ENCODE measurements at places on chromosomes 4 and X.
A peak's percentile ranks its signal among the peaks of the same experiment; 100 is the strongest.

DNA sequence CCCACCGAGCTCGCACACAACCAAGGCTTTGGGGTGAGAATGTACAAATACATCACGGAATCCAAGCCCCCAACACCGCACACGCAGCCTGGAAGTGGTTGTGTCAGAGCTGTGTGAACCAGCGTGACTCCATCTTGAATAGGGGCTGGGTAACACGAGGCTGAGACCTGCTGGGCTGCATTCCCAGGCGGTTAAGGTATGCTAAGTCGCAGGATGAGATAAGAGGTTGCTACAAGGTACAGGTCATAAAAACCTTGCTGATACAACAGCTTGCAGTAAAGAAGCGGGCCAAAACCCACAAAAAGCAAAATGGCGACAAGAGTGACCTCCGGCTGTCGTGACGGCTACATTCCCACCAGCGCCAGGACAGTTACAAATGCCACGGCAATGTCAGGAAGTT lies 258.4 kb downstream of the DHRSX start:
- DNase-seq, result no peak

GRCh38 chr4:145523117-145523516 lies 41.5 kb downstream of the SMAD1 start:
- DNase-seq, result no peak

DNA sequence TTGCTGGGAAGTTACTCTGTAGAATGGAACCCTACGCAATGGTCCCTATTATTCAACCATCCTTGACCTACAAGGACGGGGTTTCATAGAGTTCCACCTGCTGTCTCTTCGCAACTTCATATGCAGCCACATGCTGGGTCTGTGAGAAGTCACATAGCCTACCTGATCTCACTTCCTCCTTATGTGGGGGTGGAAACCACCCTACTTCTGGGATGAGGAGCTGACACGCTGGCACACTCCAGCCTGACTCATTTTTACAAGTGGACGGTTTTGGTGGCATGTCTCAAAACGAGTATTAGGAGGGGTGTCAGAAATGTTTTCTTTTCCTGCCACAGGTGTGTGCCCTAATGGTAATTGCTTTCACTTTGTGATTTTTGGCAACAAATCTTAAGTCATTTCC lies 36.8 kb upstream of the ARSD start:
- no peak for DNase-seq

- DNase-seq, result no peak
Observed at GRCh38 chrX:1491851-1492349, 39.2 kb upstream of the ASMTL start.

DNA sequence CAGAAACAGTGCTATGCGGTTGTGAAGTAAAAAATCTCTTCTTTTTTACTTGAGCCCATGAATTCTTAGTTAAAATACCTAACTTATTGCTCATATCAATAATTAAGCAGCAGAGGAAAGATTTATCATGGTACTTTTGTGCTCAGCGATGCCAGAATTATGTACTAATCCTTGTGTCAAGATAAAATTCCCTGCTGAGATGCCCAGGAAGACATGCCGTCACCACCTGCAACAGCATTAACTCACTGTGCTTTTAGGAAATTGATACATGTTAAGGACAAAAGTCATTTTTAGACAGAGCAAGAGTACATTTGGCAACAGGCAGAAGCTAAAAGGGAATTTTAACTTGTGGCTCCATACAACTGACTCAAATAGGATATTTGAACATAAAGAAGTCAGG lies 138.9 kb downstream of the NPNT start:
- DNase-seq, result no peak

DNA sequence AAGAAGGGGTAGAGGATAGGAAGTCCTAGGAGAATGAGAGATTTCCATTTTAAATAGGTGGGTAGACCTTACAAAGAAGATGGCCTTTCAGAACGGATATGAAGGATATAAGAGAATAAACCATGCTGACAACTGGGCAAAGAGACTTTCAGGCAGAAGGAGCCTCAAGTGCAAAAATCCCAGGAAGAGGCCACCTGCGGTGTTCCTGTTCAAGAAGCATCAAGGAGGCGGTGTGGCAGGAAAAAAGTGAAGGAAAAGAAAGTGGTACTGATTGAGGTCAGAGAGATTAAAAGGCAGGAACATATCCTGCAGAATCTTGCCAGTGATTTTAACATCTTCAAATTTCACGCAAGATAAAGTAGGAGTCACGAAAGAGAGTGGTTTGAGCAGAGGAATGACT lies 172.0 kb downstream of the FSTL5 start:
- DNase-seq, result no peak

GRCh38 chrX:133365871-133366611 lies 49.2 kb downstream of the GPC4 start:
- DNase-seq, result no peak

GRCh38 chrX:101108284-101108683 lies 10.3 kb downstream of the CENPI start:
- no peak for DNase-seq

- DNase-seq, result no peak
Observed at GRCh38 chr4:115851918-115852766, 738.7 kb upstream of the NDST4 start.

GRCh38 chrX:19682712-19683331 lies 167.5 kb upstream of the MAP3K15 start:
- DNase-seq, result peak; percentile 15

GRCh38 chr4:73415807-73416238 lies 11.7 kb downstream of the ALB start:
- DNase-seq, result no peak

DNA sequence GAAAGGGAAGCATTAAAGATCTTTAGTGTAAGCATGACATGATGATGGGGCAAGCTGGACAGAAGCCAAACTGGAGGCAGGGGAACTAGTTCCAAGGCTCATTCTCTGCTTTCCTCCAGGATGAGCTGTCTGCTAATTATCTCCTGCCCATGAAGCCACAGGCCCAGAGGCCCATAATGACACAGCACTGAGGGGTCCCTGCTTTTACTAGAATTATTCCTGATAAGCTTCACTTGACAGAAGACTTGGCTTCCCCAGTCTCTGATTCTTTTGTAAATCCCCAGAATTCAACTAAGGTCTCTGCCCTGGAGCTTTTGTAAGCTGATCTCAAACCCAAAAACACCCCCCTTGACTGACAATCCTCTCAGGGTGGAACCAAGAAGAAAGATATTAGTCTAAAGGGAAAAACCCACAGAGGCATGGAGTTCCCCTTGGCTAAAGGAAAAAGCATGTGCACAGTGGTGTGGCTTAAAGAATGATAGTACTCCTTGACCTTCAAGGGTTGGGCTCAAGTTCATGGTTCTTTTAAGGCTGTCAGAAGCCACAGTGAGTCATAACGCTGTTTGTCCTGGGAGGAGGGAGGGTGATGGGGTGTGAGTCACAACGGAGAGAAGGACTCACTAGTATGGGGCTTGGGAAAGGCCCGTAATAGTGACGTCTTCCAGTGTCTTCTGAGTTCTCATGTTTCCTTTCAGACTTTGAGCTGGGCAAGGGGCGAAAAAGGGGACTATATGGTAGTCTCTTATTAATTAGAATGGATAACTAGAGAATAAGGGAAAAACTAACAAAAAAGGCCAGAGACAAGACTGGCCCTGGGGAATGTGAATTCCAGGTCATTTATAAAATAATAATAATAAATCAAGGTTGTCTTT lies 146.0 kb upstream of the CPEB2 start:
- peak; percentile 3 for DNase-seq

DNA sequence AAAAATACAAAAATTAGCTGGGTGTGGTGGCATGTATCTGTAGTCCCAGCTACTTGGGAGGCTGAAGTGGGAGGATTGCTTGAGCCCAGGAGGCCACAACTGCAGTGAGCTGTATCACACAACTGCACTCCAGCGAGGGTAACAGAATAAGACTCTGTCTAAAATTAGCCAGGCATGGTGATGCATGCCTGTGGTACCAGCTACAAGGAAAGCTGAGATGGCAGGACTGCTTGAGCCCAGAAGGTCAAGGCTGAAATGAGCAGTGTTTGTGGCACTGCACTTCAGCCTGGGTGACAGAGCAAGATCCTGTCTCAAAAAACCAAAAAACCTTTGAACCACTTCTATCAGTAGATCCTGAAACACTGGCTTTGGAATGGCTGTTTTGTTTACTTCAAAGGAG lies 10.2 kb downstream of the GRSF1 start:
- DNase-seq, result no peak

DNA sequence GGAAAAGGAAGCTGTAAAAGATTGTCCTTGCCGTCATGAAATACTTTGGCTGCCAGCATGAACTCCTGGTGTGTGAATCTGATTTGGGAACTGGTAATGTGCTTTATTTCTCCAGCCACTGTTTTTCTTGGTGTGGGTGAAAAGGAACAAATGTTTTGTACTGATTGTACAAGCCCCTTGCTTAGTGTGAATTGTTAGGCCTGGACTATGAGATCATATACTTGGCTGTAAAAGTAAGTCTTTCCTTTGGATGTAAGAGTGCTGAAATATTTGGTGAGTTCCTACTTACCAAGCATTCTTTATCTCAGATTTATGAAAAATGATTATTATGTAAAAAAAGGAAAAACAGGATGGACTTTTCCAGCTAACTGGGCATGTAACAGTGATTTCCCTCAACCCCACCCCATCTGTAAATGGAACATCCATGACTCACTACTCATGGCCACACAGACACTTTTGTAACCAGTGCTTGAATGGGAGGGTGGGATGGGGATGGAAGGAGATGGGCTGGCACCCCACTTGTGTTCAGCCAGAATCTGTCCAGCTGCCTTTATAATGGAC lies 6.3 kb downstream of the FNIP2 start:
- no peak for DNase-seq

DNA sequence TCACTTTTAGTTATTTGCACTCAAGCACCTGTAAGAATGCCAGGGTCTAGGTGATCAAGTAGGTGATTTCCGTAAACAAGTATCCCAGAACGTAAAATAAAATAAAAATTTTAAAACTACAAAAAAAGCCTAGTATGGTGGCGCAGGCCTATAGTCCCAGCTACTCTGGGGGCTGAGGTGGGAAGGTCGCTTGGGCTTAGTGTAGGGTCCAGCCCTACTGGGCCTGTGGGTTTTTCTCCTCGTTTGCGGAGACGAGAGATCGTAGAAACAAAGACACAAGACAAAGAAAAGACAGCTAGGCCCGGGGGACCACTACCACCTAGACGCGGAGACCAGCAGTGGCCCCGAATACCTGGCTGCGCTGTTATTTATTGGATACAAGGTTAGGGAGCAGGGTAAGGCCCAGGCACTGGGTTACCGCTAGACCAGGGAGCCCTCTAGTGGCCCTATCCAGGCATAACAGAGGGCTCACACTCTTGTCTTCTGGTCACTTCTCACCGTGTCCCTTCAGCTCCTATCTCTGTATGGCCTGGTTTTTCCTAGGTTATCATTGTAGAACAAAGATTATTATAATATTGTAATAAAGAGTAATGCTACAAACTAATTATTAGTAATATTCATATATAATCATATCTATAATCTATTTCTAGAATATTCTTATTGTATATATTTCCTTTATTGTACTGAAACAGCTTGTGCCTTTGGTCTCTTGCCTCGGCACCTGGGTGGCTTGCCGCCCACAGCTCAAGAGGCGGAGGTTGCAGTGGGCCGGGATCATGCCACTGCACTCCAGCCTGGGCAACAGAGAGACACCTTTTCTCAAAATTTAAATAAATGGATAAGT lies 38.4 kb downstream of the SAGE1 start:
- DNase-seq, result peak; percentile 5

GRCh38 chrX:74924449-74925224 lies 615 bp downstream of the NEXMIF start:
- no peak for DNase-seq

GRCh38 chr4:107755841-107756356 lies 35.9 kb upstream of the PAPSS1 start:
- no peak for DNase-seq

DNA sequence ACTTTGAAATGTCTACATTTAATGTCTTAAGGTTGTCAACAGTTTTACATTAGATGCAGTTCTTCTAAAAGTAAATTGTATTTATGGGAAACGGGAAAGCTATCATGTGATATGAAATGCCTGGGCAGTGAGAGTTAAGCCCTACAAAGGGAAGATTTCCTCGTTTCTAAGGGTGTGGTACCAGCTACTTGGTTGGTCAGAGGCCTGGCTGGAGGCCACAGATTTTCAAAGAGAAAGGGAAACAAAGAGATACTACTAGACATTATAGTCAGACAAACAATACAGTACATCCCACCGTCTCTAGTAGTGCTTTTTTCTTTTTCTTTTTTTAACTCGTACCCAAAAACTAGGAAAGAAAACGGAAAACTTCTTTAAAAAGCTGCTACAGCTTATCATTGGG lies 467.8 kb downstream of the PCDH7 start:
- no peak for DNase-seq

DNA sequence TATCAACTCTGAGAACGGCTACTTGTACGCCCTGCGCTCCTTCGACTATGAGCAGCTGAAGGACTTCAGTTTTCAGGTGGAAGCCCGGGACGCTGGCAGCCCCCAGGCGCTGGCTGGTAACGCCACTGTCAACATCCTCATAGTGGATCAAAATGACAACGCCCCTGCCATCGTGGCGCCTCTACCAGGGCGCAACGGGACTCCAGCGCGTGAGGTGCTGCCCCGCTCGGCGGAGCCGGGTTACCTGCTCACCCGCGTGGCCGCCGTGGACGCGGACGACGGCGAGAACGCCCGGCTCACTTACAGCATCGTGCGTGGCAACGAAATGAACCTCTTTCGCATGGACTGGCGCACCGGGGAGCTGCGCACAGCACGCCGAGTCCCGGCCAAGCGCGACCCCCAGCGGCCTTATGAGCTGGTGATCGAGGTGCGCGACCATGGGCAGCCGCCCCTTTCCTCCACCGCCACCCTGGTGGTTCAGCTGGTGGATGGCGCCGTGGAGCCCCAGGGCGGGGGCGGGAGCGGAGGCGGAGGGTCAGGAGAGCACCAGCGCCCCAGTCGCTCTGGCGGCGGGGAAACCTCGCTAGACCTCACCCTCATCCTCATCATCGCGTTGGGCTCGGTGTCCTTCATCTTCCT lies 2.7 kb downstream of the PCDH10 start:
- no peak for DNase-seq

GRCh38 chr4:165378745-165379677 lies at the start of gene CPE:
CPE (plus strand) TSS chr4:165379008; CDS start chr4:165379222, 214 bp downstream.
- DNase-seq, result peak; percentile 8

GRCh38 chrX:10190367-10190766 lies 33.6 kb downstream of the CLCN4 start:
- no peak for DNase-seq

DNA sequence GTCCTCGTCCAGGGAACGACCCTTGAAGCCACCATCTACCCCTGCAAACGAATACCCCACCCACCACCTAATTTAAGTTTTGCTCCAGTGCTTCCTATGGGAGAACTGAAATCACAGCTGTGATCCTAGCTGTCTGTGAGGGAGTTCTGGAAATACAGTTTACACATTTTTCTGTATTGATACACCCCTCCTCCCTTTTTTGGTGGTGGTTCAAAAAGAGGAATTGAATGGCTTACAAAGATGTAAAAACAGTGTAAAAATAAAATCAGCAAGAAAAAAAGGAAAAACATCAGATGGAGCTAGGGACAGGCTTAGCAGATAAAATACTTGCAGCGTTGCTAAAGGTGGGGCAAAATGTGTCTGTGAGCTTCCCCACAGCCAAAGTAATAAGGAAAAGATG lies 86.6 kb downstream of the SORCS2 start:
- DNase-seq, result no peak

DNA sequence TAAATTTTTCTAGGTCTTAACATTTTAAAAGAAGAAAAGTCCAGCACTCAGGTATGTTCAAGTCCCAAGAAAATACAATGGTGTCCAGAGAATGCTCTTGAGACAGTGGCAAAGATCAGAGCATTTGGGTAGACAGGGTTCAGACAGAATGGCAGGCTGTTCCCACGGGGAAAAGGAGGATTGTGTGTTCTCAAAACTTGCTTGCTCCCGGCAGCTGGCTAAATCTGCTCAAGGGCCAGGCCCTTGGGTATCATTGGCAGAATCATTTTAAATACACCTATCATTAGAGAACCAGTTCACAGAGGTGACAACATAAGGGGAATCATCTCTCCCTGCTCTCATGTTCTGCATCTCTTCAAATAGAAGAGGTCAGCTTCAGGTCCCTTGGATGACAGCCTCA lies 456.3 kb downstream of the DTHD1 start:
- DNase-seq, result no peak

All from stimulated activated CD4-positive, alpha-beta T cell treated with anti-CD3 and anti-CD28 coated beads, TNF-alpha, amount 100 ng/mL, for 4 hours (primary cell).